ENCODE measurements at places on chromosomes 4 and X.
A peak's percentile ranks its signal among the peaks of the same experiment; 100 is the strongest.

DNA sequence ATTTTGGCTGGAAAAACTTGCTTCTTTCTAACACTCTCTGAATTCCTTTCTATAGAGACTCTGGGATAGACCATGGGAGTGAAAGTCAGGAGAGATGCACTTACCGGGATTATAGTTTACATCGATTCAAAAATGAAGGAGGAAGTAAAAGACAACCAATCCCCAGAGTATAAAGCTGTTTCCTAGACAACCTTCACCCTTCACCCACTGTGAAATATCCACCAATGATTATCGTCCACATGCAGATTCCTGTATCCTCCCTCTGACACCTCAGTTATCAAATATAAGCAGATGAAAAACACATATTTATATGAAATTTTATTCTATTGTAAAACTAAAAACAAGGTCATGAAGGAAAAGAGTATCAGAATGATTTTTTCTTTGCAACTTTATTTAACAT lies 258.8 kb upstream of the GK2 start:
- no peak for DNase-seq

DNA sequence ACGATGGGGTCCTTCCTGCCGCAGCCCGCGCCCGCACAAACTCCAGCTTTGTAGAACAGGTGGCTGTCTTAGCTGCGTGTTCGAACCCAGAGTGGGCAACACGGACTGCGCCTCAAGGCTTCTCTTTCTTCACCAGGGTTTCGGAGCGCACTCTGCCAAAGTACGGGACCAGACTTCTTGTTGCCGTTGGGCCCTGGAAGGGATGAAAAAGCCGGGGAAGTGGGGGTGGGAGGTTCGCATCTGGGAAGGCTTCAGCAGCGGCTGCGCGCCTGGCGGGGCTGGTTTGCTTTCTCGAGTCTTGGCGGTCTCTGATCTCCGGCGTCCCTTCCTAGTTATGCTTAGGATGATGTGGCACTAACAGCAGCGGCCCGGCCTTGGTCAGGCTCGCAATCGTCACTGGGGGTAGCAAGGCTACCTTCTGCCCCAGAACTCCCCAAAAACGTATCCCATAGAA lies 673 bp downstream of the PARM1 start:
- DNase-seq: no peak

- DNase-seq: no peak
These were observed 22.5 kb upstream of the MYOZ2 start for GRCh38 chr4:119113033-119113655.

GRCh38 chr4:183139972-183140570 lies 41.0 kb downstream of the WWC2 start:
- DNase-seq: no peak

DNA sequence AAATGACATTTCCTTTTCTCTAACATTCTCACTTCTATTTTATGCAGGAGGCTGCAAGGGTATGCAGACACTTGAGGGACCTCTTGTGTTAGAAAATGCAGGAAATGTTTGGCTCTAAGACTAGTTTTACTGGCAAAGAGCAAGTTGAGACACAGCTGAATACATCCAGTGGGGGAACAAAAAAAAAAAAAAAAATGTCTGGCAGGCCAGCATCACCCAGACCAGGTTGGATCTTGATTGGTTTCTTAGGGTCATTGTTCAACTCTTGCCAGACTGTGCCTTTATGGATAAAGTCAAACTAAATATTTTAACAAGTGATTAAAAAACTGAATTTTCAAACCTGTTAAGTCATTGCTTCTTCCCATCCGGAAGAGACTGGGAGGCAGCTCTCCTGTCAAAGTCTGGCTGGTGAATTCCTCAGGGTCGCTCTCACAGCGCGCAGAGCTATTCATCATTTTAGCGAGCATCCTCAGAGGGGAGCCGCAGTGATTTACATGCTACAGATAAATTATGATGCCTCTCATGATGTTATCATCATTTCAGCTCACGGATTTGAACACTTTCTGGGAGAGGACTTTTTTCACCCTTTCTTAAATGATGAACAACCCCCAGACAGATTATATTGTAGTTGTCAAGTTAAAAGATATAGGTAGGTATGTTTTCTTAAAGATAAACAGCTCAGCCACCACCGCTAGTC lies 23.6 kb upstream of the PACRGL start:
- DNase-seq: no peak

DNA sequence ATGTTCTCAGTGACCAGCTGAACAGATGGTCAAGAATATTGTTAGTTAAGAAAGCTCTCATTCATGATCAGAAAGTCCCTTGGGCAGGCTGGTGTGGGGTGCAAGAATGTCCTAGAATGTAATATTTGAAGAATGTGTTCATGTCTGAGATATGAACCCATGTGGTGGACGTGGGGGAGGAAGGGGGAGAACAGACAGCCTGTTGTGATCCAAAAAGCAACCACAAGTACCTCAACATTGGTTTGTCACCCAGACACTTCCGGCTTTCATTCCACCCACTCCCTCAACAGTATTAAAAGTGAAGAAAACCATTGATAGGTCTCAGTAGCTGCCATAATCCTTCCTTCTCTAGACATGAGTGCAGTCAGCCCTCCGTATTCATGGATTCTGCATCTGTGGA lies 82.2 kb downstream of the MAML3 start:
- DNase-seq: peak; percentile 49

DNA sequence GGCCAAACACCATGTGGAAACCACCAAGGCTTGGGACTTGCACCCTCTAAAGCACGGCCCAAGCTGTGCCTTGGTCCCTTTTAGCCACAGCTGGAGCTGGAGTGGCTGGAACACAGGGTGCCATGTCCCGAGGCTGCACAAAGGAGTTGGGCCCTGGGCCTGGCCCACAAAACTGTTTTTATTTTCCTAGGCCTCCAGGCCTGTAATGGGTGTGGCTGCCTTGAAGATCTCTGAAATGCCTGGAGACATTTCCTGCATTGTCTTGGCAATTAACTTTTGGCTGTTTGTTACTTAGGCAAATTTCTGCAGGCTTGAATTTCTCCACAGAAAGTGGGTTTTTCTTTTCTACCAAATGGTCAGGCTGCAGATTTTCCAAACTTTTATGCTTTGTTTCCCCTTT lies 55.7 kb downstream of the IL15 start:
- no peak for DNase-seq

DNA sequence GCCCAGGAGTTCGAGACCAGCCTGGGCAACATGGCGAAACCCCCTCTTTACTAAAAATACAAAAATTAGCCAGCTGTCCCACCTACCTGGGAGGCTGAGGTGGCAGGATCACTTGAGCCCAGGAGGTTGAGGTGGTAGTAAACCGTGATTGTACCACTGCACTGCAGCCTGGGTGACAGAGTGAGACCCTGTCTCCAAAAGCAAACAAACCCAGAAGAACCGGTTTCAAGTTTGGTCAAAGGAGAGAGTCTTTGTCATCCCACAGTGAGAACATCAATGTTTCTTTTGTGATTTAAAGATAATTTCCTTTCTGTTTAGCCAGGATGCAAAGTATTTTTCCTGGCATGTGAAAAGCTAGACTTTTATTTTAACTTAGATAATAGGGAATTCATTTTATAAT lies 26.7 kb downstream of the PDK3 start:
- DNase-seq: no peak

Data from stimulated activated CD4-positive, alpha-beta T cell treated with anti-CD3 and anti-CD28 coated beads, Interleukin-4, amount 100 ng/mL, for 1 hour (primary cell).